Smooth muscle cell of trachea (primary cell): ENCODE measurements at places on chromosomes 16 and 17. TPM values are rescaled to one million over a fixed set of nuclear protein-coding genes. Genes with fewer than 3 reads are reported as not detected.

SDK2 gene
- under 0.01 and 0.17 TPM in 2 replicates for total RNA-seq

SLC5A10 gene
- total RNA-seq, result not detected in 2 replicates

TEKT1 gene
- not detected in 2 replicates for total RNA-seq

SMIM36 gene
- total RNA-seq, result not detected in 2 replicates

ASIC2 gene
- 0.15 and 0.66 TPM in 2 replicates for total RNA-seq
